Activated CD4-positive, alpha-beta T cell treated with anti-CD3 and anti-CD28 coated beads, Interleukin-2, Interleukin-4, amounts not matched to agents 100 ng/mL and 50 ng/mL, durations not matched to agents 16 hours and 8 hours (primary cell): ENCODE measurements at places on chromosomes 3 and 15.

- peak; percentile 80 for DNase-seq
Observed at GRCh38 chr3:194315088-194315964, 35.8 kb downstream of the CPN2 start.

DNA sequence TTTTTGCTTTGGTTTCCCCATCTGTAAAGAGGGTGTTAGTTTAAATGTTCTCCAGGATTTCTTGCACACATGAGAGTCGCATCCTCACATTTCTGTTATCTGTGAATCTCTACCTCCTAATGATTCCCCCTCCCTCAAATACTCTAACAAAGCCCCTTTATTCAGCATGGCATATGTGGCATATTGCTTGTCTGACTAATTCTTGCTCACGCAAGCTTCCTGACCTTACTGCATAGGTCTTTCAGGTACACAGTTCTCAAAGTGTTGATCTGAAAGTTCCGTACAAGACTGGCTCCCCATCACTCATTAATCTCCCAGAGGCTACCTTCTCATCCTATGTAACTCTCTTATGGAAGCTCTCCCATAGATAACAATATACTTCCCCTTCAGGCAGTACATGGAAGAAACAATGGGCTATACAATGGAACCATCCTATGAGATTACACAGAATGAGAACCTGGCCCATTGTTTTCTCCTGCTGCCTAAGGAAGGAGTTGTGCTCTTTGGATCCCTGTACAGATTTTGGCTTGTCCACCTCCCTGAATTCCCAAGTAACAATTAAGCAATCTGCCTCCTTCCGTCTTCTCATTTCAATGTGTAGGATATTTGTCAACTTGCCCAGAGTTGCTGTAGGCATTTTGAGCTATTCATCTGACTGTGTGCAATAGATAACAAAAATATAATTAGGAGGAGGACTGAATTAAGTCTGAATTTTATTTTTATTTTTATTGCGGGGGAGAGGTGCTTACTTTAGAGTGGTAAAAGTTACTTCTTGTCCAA lies 51.0 kb downstream of the PPARG start:
- DNase-seq, result no peak

- DNase-seq, result no peak
Observed at GRCh38 chr3:189096092-189096491, 75.7 kb upstream of the TPRG1 start.

- DNase-seq, result no peak
Observed at GRCh38 chr15:74042603-74043424, 39.5 kb downstream of the GOLGA6A start.

GRCh38 chr3:32873531-32874130 lies 55.8 kb downstream of the TRIM71 start:
- no peak for DNase-seq
